ENCODE measurements at places on chromosomes 6 and 20.

- DNase-seq: no peak
Observed at GRCh38 chr6:132187816-132188215, 213.5 kb downstream of the MOXD1 start.

- DNase-seq: no peak
Observed at GRCh38 chr6:56516003-56516402, 126.7 kb downstream of the DST start.

DNA sequence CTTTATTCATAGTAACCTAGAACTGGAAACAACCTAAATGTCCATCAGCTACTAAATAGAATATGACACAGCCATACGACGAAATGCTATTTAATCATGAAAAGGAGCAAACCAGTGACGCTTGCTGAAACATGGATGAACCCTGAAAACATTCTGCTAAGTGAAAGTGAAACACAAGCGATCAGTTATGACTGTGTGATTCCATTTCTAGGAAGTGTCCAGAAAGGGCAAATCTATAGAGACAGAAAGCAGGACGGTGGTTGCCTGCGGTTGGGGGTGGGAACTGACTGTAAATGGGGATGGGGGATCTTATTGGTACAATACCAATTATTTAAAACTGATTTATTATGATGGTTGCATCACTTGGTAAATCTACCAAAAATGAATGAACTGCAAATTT, 126.8 kb downstream of the IPCEF1 start:
- no peak for DNase-seq

DNA sequence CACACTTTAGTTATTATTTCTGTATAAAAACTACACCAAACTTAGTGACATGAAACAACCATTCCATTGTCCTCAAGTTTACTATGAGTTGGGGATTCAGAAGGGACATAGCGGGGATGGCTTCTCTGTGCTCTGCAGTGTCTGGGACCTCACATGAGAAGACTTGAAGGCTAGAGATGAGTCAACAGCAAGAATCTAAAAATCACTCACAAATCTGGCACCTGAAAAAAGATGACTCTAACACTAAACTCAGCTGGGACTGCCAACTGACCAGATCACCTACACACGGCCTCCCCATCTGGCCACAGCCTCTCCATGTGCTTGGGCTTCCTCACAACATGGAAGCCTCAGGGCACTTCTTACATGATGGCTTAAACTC, 63.0 kb upstream of the EYA2 start:
- DNase-seq: no peak

DNA sequence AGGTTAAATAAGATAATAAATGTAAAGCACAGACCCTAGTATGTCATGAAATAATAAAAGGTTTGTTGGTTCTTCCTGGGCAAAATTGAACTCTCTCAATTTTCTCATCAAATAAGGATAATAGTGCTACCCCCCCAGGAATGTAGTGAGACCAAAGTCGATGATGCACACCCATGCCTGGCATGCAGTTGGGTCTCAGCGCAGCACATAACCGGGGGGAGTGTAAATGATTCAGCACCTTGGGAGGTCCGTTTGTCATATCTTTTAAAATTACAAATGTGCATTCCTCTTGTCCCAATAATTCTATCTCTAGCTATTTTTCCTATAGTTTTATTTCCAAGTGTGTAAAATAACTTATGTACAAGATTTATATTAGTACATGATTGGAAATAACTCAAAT, 31.3 kb upstream of the CCDC167 start:
- DNase-seq: no peak

- no peak for DNase-seq
Observed at GRCh38 chr20:58566981-58567380, 51.8 kb upstream of the APCDD1L start.

- DNase-seq: peak; percentile 77
Observed at GRCh38 chr20:62808211-62808865, 3.7 kb downstream of the OGFR start.

DNA sequence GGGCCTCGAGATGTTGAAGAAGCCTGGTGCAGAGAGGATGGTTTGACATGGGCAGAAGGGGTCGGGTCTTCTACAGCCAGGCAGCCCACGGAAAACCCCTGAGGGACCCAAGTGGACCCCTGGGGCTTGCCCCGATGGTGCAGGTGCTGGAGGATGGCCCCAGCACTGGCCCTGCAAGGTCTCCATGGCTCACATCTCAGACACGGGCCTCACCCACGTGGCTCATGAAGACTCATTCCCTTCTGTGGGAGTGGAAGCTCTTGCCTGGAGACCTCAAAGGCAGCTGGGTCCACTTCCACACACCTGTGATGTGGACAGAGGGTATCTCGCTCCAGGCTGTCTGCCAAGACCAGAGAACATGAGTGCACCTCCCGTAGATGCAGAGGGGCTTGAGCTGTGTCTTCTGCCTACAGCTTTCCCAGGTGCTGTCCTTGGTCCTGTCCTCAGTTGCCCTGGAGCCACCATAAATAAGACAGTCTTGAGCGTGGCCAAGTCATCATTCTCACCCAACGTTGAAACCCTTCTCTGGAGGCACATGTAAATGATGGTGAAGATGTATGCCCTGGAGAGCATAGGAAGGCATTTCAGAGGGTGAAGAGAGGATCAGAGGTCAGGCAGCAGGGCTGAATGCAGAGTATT, 108.0 kb downstream of the SYNDIG1 start:
- no peak for DNase-seq

DNA sequence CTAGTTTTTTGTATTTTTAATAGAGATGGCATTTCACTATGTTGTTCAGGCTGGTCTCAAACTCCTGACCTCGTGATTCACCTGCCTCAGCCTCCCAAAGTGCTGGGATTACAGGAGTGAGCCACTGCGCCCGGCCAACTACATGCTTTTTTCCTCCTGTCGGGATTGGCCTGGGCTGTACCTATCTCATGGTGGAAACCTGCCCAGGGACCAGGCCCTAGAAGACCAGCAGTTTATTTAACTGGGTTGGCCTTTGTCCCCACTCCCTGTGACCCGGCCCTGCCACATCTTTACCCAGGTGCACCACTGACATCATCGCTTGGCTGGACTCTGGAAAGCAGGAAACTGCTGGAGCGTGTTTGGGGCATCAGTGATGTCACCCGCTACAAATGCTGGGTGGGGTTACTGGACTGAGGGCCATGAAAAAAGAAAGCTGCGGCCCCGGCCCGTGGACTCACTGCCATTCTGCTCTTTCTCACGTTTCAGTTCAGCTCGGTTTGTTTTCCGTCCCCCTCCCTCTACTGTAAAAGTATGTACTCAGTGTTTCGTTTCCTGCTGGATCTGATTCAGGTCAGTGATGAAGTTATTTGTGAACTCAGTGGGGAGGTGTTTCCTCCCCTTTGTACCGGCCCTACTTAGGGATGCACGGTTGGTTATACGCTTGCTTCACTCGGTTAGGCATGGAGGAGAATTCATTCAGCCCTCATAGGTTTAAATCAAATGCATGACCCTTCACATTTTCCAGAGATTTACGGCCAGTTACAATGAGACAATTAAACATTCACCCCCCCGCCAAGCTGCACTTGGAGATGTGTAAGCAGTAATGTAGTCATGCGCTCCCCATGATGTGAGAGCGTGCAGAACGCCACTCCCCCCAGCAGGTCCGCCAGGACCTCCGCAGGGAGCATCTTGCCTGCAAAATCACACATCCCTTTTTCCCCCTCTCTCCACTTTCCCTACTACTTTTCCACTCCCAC, 179.3 kb downstream of the MTHFD1L start:
- DNase-seq: no peak

- DNase-seq: no peak
Observed at GRCh38 chr20:46802722-46803121, 91.9 kb upstream of the EYA2 start.

Data from activated gamma-delta T cell treated with Interleukin-2 at 50 U/mL for 16 hours (primary cell).